ACHN (cell line): ENCODE measurements at places on chromosomes 3 and 15.

- no peak for DNase-seq
Observed at GRCh38 chr3:152160350-152161011, 108.2 kb upstream of the MBNL1 start.

- no peak for DNase-seq
Observed at GRCh38 chr15:66900586-66901310, 164.7 kb upstream of the SMAD3 start.

DNA sequence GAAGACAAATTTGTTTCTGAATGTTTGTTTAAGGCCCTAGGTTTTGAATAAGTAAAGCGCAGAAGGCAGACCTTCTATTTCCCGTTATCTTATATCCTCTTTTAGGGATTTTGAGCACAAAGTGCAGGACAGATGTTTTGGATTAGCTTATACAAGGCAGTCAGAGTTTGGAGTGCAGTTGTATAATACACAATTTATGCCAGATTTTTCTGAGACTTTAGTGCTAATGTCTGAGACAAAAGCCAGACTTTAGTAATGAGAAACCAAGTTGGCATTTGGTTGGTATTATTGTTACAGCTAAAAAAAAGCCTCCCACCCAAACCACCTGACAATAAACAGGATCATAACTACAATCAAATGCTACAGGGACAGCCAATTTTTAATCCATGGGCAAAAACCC, 309.9 kb upstream of the SATB1 start:
- no peak for DNase-seq

GRCh38 chr3:172171396-172172075, 132.2 kb downstream of the FNDC3B start:
- no peak for DNase-seq

GRCh38 chr3:187223799-187224198, 26.5 kb downstream of the RTP1 start:
- no peak for DNase-seq

DNA sequence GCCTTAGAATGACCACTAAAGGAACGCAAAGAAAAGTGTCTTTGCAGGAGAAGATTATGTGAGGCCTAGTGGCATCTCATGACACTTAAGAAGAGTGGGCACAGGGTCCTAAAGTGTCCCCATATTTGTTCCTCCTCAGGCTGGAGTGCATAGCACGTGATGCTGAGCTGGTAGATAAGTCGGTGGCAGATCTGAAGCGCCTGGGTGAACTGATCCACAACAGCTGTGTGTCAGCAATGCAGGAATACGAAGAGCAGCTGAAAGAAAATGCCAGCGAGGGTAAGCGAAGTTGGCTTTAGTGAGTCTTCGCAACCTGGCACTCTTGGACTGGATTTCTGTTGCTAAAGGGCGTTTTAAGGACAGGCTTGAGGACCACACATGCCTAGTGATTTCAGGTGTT, 92.6 kb downstream of the CHD2 start:
- no peak for DNase-seq

DNA sequence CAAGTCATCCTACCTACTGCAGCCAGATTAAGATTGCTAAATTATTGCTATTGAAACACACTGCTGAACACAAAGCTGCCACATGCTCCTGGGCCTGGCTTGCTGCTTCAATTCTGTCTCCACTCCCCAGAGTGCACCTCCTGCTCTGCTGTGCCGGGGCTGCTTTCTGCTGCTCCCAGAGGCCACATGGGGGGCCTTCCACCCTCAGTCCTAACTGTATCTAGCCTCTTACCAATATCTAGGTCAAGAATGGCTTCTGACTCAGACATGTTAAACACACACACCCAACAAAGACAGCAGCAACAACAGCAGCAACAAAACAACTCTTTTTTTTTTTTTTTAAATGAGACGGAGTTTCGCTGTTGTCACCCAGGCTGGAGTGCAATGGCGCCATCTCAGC, 33.0 kb downstream of the MYZAP start:
- DNase-seq: no peak

DNA sequence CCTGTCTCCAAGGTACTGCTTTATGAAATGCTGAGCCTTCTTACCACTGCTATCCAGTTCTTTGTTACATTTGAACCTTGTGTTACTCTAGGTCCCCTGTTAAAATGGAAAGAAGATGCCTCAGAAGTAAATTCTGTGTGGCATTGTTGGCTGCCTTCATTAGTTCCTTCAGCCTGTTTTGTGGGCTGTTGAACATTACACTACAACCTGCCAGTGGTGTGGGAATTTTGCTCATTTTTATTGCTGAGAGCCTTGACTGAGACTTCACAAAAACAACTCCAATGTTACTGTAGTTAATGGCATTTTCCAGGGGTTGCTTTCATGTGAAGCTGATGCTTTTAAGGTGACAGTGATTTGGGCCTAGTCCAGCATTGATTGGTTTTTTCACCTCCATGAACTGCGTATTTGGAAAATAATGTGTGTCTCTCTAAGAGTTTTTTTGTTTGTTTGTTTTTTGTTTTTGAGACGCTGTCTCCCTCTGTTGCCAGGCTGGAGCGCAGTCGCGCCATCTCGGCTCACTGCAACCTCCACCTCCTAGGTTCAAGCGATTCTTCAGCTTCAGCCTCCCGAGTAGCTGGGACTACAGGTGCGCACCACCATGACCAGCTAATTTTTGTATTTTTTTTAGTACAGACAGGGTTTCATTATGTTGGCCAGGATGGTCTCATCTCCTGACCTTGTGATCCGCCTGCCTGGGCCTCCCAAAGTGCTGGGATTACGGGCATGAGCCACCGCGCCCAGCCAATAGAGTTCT, 4.3 kb downstream of the MAPK6 start:
- no peak for DNase-seq

DNA sequence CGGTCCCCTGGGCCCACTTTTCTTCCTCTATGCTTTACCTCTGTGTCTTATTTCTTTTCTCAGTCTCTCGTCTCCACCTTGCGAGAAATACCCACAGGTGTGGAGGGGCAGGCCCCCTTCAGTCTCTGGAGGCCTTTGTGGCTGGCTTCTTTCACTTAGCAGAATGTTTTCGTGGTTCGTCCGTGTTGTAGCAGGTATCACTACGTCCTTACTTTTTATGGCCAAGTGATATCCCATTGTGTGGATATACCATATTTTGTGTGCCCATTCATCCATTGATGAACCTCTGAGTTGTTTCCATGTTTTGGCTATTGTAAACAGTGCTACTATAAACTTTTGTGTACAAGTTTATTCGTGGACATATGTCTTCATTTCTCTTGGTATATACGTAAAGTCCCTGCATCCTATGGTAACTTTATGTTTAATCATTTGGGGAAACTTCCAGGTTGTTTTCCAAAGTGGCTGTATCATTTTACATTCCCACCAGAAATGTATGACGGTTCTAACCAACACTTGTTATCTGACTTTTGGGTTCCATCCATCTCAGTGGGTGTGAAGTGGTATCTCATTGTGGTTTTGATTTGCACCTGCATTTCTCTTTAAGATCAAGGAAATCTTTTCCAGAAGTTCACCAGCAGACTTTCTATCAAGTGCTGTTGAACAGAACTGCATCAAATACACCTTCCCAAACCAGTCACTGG, 5.6 kb downstream of the PIGZ start:
- DNase-seq: no peak

DNA sequence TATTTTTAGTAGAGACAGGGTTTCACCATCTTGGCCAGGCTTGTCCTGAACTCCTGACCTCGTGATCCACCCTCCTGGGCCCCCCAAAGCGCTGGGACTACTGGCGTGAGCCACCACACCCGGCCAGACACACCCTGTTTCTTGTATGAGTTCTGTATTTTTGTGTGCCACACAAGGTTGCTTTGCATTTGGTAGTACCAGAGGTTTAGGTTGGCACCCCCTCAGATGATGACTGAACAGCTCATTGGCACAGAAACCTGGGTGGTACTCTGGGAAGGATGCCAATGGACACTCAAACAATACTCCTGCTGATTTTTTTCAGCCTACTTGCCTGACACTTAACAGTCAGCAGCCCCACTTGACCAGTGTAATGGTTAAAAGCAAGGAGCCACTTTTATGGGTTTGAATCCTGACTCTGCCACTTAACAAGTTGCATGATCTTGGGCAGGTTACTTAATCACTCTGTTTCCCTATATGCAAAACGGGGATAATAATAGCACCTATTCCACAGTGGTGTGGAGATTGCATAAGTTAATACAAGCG, 39.2 kb upstream of the BCL2A1 start:
- no peak for DNase-seq

- peak; percentile 31 for DNase-seq
Observed at GRCh38 chr15:53869044-53869805, 109.0 kb upstream of the UNC13C start.

DNA sequence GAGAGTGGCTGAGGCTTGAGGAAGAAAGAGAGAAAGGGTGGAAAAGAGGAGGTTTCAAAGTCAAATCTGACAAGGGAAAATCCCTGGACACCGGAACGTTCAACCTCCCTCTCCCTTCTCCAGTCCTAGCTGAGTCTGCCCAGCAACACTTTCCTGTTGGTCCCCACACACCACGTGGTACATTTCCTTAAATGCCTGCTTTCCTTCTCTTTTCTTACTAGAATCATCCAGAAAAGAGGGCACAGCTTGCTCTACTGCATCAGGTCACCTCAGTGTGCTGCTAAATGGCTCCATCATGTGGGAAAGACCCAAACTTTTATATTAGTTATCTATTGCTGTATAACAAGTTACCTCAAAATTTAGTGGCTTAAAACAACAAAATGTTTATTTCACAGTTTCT, 181.2 kb downstream of the NECTIN3 start:
- DNase-seq: peak; percentile 30

- no peak for DNase-seq
Observed at GRCh38 chr3:142929890-142930289, 33.6 kb downstream of the PAQR9 start.

GRCh38 chr3:127560051-127560787, 30.3 kb downstream of the TPRA1 start:
- no peak for DNase-seq

DNA sequence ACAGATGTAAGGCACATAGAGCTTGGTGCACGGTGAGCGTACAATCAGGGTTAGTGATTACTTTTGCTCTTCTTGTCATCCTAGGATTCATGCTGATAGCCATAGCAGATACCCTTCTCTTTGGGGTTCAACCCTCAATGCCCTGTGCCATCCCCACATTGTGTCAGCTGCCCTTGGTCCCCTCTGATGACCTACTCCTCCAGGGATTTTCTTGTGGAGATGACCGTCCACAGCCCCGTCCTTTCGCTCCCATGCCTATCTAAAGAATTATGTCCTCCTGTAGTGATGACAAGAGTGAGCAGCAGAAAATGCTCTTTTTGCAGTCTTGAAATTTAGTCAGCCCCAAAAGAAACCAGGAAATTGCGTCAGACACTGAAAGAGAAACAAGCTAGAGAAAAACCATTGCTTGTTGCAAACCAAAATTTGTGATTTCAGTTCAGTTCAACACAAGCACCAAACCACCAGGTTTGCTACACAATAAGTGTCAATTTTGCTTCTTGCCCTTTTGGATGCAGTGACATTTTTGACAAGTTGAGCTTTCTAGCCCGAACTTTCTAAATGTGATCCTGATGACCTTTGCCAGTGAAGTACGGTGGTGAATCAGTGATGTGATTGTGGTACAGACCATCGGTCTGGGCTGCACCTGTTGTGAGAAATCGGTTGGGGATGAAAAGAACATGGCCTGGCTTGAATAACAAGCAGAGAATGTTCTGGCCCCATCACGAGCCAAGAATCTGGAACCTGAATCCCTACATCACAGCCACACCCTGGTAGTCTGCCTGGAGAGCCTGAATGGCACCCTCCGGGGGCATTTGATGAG, 41.3 kb downstream of the CMTM7 start:
- no peak for DNase-seq

GRCh38 chr3:33202711-33203457, 15.7 kb downstream of the SUSD5 start:
- DNase-seq: no peak

DNA sequence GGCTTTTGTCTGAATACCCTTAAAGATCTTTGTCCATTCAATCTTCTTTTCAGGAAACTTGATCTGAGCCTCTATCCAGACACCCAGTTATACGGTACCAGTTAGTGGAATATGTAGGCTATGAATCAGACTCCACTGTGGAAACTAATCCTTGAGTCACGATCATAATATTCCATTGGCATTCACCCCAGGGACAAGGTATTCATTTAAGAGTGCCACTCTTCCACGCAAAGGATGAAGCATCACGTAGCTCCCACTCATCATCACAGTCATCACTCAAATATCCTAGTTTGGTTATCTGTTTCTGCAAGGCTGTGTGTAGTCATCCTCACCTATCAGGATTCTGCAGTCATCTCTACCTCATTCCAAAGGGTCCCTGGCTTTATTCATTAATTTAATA, 85.6 kb downstream of the NEDD4 start:
- peak; percentile 97 for DNase-seq

DNA sequence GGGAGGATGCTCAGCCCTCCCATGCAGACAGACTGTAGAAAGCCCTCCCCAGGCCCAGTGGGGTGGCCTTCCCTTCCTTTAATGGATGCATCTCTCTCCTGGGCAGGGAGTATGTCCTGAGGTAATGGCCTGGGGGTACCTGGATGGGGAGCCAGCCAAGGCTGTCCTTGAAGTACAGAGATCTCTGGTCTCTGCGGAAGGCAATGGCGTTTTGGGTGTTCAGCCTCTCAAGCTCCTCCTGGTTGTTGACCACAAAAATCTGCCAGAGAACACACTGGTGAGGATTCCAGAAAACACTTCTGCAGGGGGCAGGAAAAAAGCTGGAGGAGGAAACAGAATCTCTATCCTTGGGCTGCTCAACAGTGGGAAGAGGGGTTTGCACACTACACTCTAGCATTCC, 28.9 kb downstream of the EAF1 start:
- DNase-seq: no peak

DNA sequence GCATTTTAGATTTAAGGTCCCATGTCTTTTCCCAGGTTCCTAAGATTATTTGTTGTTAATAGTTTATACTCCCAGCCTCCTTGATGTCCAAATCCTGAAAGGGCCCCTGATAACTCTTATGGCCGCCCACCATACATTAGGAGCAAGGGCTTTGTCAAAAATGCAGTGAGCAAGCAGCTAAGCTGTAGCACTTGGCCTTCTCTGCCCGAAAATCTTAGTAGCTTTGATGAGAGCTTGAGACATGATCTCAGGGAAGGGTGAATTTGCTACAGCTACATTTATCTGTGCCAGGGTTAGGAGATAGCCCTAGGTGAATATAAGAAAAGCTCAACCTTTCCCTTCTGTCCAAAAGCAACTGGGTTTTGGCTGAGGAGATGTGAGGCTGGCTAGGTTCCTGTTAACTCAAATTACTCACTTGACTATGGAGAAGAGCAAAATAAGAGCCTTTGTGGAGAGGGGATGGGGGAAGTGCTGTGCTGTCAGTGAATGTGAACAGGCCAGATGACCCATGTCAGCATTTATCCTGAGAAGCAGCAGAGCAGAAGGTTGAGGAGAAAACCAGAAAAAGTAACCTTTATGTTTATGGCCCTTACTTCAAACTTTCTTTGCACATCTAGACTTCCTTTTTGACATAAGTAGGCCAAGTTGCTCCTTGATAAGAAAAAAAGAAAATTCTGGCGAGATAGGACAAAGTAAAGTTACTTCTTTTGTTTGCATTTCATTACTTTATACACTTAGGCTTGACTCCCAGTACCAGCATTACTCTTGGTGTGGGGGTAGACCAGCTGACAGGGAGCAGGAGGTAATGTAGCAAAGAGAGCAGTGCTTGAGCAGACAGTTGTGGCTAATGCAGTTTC, 21.1 kb downstream of the MAPK6 start:
- no peak for DNase-seq
